ENCODE measurements at places on chromosomes 4 and X.

- DNase-seq: no peak
These were observed 86.4 kb downstream of the DHRSX start for GRCh38 chrX:2414384-2414783.

GRCh38 chr4:102564399-102565059 lies 63.4 kb downstream of the NFKB1 start:
- DNase-seq: no peak

GRCh38 chr4:112075906-112076305 lies 69.3 kb upstream of the FAM241A start:
- DNase-seq: no peak

DNA sequence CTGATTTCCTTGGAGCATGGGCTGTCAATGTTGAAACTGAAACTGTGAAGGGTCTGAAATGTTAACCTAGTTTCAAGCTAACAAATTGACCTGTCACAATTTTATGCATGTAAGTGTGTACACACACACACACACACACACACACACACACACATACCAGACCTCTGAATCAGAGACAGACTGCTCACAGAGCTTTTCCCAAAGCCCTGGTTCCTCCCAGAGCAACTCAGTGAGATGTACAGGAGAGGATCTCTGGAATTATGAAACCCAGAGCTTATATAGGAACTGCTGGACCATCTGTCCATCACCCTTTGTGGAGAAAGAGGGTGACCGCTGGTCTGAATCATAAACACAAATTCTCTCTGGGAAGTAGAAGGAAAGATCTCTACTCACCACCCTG lies 228.1 kb upstream of the PRPS2 start:
- no peak for DNase-seq
